Suprapubic skin (tissue), 4 donors: ENCODE measurements at places on chromosomes 2 and 18. TPM values are rescaled to one million over a fixed set of nuclear protein-coding genes. Genes with fewer than 3 reads are reported as not detected.

- H3K4me3 ChIP-seq: no peak overlapping the region
- no peaks in the 10 kb centered on the region for H3K27me3 ChIP-seq
These were observed 24.1 kb downstream of the ST8SIA5 start for GRCh38 chr18:46732801-46733200.

GRCh38 chr2:178799305-178799704 lies 7.9 kb downstream of the TTN start:
- no peaks in the 10 kb centered on the region for H3K27me3 ChIP-seq
- H3K4me3 ChIP-seq: no peak overlapping the region
- H3K4me1 ChIP-seq: no peaks in the 10 kb centered on the region
- H3K36me3 ChIP-seq: peaks cover 7% of the 10 kb centered on the region

GRCh38 chr2:220081171-220081570 lies 453.7 kb downstream of the SLC4A3 start:
- no peaks in the 10 kb centered on the region for H3K36me3 ChIP-seq
- no peak for DNase-seq
- H3K27ac ChIP-seq: no peak overlapping the region
- no peaks in the 10 kb centered on the region for H3K27me3 ChIP-seq
- peaks cover 9% of the 10 kb centered on the region for H3K4me1 ChIP-seq

GRCh38 chr2:58655152-58655551 lies 414.0 kb upstream of the FANCL start:
- H3K27me3 ChIP-seq: no peaks in the 10 kb centered on the region
- H3K4me1 ChIP-seq: no peaks in the 10 kb centered on the region
- no peak overlapping the region for H3K27ac ChIP-seq
- no peak for DNase-seq

GRCh38 chr18:14959550-14959949 lies 211.6 kb downstream of the ANKRD30B start:
- no peak overlapping the region for H3K27ac ChIP-seq
- peak; percentile 13 for DNase-seq
- H3K27me3 ChIP-seq: no peaks in the 10 kb centered on the region
- no peaks in the 10 kb centered on the region for H3K4me1 ChIP-seq
- no peak overlapping the region for H3K4me3 ChIP-seq
- H3K36me3 ChIP-seq: no peaks in the 10 kb centered on the region

DNA sequence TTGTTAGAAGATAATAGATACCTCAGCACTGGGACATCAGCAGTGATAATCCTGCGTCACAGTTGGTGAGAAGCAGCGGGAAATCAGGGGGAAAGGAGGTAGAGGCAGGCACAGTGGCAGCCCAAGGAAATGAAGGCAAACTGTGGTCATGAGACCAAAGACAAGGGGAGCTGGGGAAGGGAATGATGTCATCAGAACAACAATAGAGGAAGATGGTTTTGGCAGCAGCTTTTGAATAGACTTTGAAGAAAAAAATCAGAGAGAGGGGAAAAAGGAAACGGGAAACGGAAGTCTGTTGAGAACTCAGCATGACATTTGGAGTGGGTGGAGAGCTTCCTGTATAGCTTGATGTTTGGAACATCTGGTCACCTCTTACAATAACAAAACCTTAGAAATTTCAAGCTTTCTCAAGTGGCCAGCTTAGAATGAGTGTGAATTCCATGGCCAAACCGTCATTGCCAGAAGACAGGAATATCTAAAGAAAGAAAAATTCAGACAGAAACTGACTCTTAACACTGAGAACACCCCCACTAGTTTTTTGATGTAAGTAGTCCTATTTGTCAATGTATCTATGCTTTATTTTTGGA lies 18.4 kb upstream of the YES1 start:
- H3K4me3 ChIP-seq: no peak overlapping the region
- H3K4me1 ChIP-seq: peaks cover 4% of the 10 kb centered on the region
- no peaks in the 10 kb centered on the region for H3K27me3 ChIP-seq
- no peaks in the 10 kb centered on the region for H3K36me3 ChIP-seq

- H3K36me3 ChIP-seq: no peaks in the 10 kb centered on the region
- no peak for DNase-seq
- H3K4me3 ChIP-seq: no peak overlapping the region
- peaks cover 9% of the 10 kb centered on the region for H3K27me3 ChIP-seq
These were observed 3.3 kb downstream of the HES6 start for GRCh38 chr2:238236571-238236970.

DNA sequence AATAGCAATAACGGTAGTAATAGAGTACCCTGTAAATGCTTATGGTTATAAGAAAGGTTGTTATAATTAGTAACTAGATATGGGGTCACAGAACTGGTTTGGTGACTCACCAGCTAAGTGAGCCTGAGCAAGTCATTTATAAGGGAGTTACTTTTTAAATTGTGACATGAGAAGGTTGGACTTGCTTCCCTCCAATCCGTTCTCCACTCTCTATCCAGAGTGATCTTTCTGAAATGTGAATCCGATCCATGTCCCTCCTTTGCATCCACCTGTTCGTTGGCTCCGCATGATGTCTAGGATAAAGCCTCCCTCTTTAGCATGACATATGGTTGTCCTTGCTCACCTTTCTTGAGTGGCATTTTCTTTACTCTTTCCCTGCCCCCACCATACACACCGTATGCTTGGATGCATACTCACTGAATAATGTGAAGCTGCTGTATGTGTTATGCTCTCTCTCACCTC lies 83.1 kb downstream of the CDC42EP3 start:
- H3K4me3 ChIP-seq: no peak overlapping the region
- no peak overlapping the region for H3K27ac ChIP-seq
- H3K4me1 ChIP-seq: peaks cover 65% of the 10 kb centered on the region
- H3K36me3 ChIP-seq: no peaks in the 10 kb centered on the region

- no peaks in the 10 kb centered on the region for H3K36me3 ChIP-seq
- H3K4me1 ChIP-seq: peaks cover 18% of the 10 kb centered on the region
- H3K27ac ChIP-seq: no peak overlapping the region
- H3K27me3 ChIP-seq: no peaks in the 10 kb centered on the region
These were observed 112.2 kb downstream of the ZFP36L2 start for GRCh38 chr2:43114210-43114609.

DNA sequence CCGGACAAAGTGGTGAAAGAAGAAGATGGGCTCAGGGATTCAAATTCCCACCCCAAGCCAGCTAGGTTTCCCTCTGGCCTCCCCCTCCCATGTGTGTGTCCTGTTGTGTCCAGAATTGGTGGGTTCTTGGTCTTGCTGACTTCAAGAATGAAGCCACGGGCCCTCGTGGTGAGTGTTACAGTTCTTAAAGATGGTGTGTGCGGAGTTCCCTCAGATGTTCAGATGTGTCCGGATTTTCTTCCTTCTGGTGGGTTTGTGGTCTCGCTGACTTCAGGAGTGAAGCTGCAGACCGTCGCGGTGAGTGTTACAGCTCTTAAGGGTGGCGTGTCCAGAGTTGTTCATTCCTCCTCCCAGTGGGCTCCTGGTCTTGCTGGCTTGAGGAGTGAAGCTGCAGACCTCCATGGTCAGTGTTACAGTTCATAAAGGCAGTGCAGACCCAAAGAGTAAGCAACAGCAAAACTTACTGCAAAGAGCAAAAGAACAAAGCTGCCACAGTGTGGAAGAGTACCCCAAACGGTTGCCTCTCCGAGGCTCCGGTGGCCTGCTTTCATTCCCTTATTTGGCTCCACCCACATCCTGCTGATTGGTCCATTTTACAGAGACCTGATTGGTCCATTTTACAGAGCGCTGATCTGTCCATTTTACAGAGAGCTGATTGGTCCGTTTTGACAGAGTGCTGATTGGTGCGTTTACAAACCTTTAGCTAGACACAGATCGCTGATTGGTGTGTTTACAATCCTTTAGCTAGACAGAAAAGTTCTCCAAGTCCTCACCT lies 37.7 kb upstream of the KLF11 start:
- H3K27ac ChIP-seq: no peak overlapping the region
- H3K4me3 ChIP-seq: no peak overlapping the region
- H3K36me3 ChIP-seq: no peaks in the 10 kb centered on the region
- peaks cover 51% of the 10 kb centered on the region for H3K4me1 ChIP-seq

DNA sequence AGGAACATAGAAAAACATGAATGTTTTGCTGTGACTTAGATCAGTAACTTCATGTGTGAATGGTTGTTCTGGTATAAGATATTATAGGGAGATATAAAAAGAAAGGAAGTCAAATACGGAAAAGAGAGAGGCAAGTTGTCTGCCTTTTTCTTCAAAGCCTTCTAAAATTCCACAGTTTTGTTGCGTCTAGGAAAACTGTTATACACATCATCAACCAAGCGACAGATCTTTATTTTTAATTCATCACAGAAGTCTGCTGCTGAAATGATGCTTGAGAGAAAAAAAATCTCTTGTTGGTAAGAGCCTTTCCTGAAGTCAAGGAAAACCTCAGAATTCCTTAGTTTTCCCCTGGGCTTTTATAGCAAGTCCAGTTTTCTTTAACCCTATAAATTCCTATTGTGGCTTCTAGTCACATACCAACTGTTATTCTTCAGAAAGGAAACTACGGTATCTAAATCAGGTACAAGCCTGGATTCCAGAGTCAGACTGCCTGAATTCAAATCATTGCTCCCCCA lies 36.3 kb upstream of the TANC1 start:
- no peak overlapping the region for H3K27ac ChIP-seq
- H3K27me3 ChIP-seq: no peaks in the 10 kb centered on the region
- no peak overlapping the region for H3K4me3 ChIP-seq
- H3K36me3 ChIP-seq: no peaks in the 10 kb centered on the region

DNA sequence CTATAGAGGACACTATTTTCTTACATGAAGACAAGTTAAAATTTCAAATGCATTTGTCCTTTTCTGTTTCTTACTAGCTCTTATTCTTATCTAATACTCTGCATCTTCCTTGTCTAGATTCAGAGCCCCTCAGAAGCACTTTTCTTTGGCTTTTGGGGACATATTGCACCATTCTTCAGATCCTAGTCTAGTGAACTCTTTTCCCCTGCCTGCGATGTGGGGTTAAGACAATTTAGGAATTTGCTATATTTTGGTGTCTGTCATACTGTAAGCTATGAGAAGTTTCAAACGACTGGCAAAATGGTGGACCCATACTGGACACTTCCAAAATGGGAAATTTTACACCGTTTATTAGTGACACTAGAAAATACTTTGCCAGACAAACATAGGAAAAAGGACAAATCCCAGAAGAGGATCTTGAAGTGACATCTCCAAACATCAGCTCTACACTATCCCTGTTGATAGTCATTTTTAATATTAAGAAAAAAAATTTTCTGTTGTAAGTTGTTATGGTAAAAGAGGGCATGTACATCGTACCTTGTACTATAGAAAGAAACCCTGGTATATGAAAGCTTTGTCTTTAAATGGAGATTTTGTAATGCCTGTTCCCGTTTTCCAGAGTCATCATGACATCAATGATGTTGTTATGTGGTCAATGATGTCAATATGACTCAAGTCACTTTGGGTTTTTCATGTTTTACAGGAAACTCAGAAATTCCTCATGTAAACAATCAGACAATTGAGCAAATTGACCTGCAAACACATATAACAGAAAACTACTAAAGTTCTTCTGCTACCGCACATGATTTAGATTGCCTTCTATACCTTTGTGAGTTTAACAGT lies 4.4 kb upstream of the KYNU start:
- H3K4me3 ChIP-seq: no peak overlapping the region
- H3K27me3 ChIP-seq: no peaks in the 10 kb centered on the region
- no peaks in the 10 kb centered on the region for H3K36me3 ChIP-seq
- H3K4me1 ChIP-seq: peaks cover 34% of the 10 kb centered on the region
- peak overlapping the region; percentile 72 for H3K27ac ChIP-seq
- no peak for DNase-seq

DNA sequence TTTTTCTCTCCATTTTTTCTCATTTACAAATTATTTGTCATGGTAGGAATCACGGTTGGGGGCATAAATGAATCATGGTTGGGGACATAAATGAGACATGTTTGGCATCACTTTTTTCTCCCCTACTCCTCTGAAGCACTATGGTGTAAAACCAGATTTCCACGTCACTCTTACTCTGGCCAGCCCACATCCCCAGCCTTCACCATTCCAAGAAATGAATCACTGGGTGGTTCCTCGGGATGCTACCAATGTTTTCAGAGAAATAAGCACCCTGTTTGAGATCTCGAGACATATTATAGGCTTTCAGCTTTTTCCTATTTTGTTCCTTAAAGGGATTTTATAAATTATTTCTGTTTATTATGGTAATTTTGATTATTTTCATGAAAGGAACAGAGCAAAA lies 155.0 kb upstream of the SLC8A1 start:
- no peaks in the 10 kb centered on the region for H3K36me3 ChIP-seq
- H3K4me1 ChIP-seq: no peaks in the 10 kb centered on the region
- no peaks in the 10 kb centered on the region for H3K27me3 ChIP-seq

DNA sequence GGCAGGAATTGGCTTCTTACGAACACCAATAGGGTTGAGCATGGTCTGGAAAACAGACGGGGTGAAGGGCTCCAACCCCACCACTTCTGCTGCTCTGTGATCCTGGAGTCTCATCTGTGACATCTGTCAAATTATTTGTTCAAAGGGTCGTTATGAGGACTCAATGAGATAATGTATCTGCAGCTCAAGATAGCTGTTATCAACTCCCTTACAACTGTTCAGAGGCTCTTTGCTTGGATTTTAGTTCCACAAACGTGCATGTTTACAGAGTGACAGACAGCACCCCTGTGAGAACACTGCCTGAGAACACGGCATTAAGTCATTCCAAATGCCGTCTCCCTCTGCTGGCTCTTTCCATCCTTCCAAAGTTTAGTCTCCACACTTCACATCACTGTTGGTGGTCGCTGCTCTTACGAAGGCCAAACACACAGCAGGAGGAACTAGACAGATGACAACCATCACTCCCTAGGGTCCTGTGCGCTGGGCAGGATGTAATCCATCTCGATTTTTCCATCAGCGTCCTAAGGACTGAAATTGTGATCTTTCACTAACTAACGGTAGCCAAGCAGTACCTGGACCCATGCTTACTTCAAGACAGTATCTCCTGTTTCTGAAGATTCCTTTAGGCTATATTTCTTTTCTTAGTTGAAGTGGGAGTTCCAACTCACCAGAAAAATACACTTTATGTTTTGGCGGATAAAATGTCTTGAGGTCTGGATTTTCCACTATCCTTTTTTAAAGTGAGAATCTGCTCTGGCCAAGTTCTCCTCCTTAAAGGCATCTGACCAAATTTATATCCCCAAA lies 220.3 kb downstream of the ANAPC1 start:
- DNase-seq: no peak
- H3K27ac ChIP-seq: no peak overlapping the region
- peaks cover 43% of the 10 kb centered on the region for H3K4me1 ChIP-seq
- H3K4me3 ChIP-seq: no peak overlapping the region
- no peaks in the 10 kb centered on the region for H3K36me3 ChIP-seq

DNA sequence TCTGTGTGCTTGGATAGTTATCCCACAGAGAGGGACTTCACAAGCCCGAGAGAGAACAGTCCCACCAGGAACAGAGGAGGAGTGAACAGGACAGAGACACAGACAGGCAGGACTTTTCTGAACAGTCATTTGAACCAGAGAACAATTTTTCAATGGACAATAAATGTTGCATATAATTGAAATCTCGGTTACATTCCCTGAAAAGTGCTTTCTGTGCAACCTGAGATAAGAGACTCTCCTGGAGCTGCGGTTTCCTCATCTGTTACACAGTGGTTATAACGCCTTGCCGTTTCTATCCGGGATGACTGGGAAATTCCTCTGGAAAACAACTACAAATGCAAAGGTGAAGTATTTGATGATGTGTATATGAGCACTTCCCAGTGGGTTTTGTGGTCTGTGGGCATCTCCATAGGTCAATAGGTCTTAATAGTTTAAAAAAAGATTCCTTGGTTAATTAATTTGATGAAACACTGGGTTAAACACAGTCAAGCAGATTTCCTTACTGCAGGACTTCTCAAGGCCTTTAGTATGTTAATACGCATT lies 87.2 kb upstream of the HPCAL1 start:
- no peak overlapping the region for H3K27ac ChIP-seq
- H3K4me3 ChIP-seq: no peak overlapping the region
- H3K4me1 ChIP-seq: no peaks in the 10 kb centered on the region
- H3K27me3 ChIP-seq: peaks cover 11% of the 10 kb centered on the region
- H3K36me3 ChIP-seq: no peaks in the 10 kb centered on the region
- no peak for DNase-seq

ATP8B1 gene
- total RNA-seq: 21.5 TPM

CMPK2 gene
- 0.83 TPM for total RNA-seq

DSG1 gene
- 1,832 TPM for total RNA-seq

ANKRD30BL gene
- not detected for total RNA-seq

MAPK4 gene
- total RNA-seq: 4.8 TPM

MROH2A gene
- not detected for total RNA-seq

NEUROD1 gene
- not detected for total RNA-seq
